Activated T-helper 1 cell treated with anti-CD3 and anti-CD28 coated beads, Interleukin-2, amount 50 U/mL, for 16 hours (primary cell): ENCODE measurements at places on chromosomes 2 and 18.

- DNase-seq: no peak
These were observed 1.9 kb upstream of the KRCC1 start for GRCh38 chr2:88057437-88057844.

- no peak for DNase-seq
These were observed 113.0 kb upstream of the MAPRE2 start for GRCh38 chr18:34928088-34928753.

GRCh38 chr2:200203381-200203827, 103.1 kb upstream of the SPATS2L start:
- DNase-seq: no peak

DNA sequence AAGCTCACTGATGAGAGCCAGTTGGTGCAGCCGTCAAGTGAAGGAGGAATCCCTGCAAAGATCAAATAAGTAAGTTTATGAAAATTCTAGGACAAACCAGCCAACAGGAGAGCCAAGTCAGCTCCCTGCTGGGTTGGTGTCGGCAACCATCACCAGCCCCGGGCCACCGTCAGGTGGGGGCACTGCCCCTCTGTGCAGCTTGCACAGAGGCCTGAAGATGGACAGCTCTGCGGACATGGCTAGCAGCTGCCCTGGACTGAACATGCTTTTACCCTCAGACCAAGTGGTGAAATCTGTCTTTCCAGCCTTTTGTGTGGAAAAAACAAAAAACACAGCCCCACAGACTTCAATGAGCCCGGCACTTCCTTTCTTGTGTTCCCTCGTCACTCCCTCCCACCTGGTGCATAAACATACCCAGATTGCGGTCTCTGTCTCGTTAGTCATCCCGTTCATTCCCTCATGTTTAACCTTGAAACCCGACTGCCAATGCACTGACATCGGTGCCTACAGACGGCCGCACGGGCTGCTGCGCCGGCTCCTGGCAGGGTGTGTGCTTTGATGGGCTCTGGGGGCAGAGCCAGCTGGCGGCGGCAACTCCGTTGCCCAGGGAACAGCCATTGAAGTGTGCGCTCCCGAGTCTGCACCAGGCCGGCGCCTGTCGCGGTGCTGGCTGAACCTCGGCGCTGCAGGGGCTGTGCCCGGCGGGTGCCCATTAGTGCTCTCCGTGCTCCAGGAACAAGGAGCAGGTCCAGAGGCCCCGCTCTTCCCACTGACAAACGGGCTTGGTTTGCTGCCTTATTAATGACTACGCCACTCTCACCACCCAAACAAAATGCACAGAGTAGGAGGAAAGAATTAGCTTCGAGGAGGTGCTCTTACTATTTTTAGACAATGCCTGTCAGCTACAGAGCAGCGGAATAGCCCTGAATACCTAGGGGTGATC, 95.3 kb downstream of the EIPR1 start:
- no peak for DNase-seq

DNA sequence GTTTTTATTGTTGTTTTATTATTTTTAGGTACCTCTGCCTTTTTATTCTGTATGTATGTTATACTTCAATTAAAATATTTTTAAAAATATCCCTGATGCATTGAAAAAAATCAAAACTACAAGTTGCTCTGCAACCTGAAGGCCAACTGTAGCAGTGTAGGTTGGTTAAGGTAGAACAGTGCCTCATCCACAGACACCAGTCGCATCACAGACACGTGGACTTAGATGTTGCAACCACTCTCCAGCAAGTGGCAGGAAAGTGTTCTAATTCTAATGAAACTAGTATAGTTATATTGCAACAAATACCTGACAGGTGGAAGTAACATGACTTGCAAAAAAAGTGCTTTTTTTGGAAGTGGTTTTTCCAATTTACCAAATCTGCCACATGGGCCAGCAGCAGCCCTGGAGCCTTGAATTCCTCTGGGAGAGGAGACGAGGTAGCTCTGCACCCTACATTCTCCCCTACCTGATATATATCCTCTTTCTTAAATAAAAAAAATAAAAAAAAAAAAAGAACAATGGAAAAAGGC, 28.4 kb upstream of the SLC3A1 start:
- DNase-seq: no peak

GRCh38 chr18:9135912-9136314, 668 bp upstream of the ANKRD12 start:
- DNase-seq: no peak

- no peak for DNase-seq
These were observed 177.7 kb downstream of the TMEM247 start for GRCh38 chr2:46657042-46657504.

GRCh38 chr2:160813506-160813858, 319.9 kb upstream of the RBMS1 start:
- no peak for DNase-seq

DNA sequence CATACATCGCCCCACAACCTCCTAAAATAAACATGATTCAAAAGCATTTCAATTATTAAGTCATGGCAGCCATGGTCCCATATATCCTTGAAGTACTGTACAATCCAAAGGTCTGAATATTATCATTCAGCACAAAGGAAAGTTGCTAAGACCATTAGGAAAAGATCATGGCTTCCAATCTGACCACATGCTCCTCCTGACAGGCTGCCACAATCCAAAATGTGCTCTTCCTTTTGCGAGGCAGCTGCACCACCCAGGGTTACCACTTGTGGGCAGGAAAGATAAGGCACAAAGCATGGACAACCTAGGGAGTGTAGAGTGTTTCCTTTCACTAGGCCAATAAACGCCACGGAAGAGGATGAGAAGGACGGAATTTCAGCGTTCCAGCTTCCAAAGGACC, 5.4 kb downstream of the BOLA3 start:
- no peak for DNase-seq

DNA sequence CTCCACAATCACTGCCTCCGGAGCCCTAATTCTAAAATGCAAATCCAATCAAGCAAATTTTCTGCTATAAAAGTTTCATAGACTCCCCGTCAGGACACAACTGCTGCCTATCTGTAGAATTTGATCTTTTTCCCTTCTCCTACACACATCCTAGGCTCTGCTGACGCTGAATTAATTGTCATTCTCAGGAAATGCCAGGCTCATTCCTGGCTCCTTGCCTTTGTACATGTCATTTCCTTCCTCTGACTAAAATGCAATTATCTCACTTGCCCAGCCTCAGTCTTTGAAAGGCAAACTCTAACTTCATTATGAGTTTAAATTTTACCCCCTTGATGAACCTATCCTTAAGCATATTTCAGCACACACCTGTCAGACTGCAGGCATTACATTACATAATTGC, 844.9 kb upstream of the CRIM1 start:
- DNase-seq: no peak

DNA sequence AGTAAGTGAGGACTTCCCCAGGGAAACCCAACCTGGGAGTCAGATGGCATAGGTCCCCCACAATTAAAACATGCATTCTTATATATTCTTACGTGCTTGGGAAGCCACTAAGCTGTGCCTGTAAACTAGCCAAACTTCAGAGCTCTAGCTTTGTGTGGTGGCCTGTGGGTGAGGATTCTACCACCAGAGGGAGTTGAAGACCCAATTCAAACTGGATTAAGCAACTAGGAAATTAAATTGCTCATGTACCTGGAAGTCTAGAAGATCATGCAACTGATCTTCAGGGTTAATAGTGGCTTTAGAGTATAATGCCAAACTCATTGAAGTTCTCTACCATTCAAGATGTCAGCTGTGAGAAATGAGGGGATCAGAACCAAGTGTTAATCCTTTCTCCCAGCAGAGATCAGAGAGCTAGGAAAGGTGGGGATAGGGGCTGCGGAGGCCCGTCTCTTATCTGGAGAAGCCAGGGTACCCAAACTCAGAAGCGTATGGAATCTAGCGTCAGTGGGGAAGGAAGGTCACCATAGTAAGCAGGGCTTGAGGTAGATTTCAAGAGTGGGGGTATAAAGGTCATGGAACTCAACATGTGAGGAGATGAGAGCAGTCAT, 53.2 kb upstream of the CCDC85A start:
- no peak for DNase-seq

DNA sequence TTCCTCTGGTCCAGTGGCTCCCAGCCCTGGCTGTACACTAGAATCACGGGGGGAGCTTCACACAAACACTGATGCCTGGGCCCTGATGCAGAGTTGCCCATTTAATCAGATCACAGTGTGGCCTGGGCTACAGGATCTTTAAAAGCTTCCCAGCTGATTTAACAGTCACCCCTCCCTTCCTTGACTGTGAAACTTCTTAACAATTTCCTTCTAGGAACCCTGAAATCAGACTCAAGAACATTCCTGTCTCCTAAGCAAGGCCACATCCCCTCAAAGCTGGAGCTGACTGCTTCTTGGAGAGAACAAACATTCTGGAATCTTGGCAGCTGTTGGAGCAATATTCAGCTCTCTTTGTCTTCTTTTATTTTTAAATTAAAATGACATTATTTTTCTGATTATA, 88.7 kb downstream of the ADD2 start:
- DNase-seq: no peak

- DNase-seq: no peak
These were observed 9.8 kb upstream of the ZCCHC2 start for GRCh38 chr18:62512996-62513395.

GRCh38 chr2:113875135-113875534, 14.8 kb upstream of the ACTR3 start:
- DNase-seq: no peak

GRCh38 chr18:43526426-43527145, 249.3 kb upstream of the SYT4 start:
- DNase-seq: no peak

GRCh38 chr2:201621293-201621999, 21.9 kb downstream of the TMEM237 start:
- DNase-seq: no peak

- DNase-seq: no peak
These were observed 98.3 kb upstream of the TMEM17 start for GRCh38 chr2:62604336-62604735.

DNA sequence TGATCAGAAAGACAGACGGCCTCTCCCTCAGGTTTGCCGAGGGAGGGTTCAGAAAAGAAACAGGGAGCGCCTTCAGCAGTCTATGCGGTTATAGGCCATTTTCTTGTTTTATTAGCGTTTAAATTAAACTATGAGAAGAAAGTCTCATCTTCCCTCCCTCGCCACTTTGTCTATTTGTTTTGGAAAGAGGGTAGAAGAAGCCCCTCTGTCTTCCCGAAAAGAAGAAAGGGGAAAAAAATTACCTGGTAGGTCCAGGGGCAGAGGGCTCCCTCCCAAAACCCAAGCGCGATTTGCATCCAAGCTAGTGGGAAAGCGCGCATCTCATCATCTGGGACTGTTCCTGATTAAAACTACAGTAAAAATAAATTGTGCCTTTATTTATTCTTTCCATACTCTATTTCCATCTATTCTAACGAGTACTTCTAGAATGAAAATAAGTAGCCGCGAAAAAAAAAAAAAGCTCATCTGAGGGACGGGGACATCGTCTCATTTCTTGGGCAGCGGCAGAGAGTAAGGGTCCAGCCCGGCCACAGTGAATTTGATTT, 2.4 kb downstream of the PAX8 start:
- no peak for DNase-seq

DNA sequence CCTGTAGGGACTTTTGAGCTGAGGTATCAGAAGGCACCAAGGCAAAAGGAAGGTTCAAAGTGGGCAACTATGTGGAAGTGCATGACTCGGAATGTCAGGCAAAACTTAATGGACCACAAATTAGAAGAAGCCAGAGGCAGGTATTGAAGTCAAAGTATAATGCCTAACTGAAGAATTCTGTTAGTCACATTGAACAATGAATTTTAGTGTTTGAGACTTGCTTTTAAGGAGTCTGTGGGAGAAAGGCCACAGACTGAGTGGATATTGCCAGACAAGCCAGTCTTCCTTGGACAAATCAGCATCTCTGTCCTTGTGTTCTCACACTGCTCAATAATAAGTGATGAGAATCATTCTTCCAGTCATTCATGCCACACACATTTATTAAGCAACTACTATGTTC, 498.9 kb downstream of the STK39 start:
- DNase-seq: no peak

- no peak for DNase-seq
These were observed 513.5 kb downstream of the CMPK2 start for GRCh38 chr2:6352247-6352646.

DNA sequence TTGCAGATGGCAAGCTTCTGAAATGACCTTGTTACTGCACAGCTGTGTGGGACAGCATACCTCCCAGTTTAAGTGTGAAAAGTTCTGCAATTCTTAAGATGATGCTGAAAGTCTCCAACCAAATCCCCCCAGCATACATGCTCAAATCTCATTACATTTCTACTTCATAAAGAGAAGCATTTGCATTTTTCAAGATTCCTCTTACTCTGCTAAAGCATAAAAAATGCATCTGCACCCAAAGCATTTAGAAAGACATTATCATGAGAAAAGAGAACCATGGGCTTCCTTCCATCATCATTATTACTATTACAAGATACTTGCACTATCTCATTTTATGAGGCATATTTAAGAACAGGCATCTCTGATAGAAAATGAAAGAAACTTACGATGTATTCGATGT, 236.9 kb upstream of the REV1 start:
- no peak for DNase-seq

DNA sequence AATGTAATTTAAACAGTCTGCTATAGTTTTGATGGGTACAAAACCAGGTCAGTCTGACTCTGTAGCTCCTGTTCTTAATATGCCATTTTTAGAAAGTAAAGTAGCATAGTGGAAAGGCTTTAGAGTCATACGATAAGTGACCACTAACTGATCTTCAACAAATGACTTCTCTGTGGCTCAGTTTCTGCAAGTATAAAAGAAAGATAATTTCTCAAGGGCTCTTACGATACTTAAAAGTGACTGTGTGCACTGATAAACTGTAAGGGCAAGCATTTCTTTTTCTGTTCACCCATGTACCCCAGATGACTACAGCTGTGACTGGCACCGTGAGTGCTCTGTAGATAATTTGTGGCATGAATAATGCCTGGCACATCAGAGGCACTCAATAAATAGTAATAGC, 178.7 kb downstream of the LCLAT1 start:
- DNase-seq: no peak
